ENCODE measurements at places on chromosomes 1 and 21.

DNA sequence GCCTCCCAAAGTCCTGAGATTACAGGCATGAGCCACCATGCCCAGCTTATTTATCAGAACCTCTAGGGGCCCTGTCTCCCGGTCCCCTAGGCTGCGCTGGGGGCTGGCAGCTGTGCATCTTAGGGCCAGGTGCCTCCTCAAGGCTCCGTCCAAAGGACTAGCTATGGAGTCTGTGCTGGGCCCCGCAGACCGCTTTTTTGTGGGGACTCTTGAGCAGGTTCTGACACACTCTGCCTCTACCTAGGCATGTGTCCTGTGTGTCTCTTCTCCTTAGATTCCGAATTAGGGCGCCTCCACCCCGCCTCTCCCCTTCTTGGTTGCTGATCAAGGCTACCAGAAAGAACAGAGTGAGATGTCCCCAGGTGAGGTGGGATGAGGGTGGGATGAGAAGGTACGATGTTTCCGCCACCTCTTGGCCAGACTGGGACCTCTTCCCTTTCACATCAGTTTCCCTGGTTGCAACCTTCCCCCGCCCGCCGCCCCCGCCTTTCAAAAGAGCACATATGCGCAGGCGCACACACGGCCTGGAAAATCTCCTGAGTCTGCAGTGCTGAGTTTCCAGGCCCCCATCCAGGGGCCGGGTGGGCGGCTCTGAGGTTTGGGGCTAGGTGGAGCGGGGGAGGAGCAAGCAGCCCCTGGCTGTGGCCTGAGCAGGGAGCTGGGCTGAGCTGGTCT, 5.0 kb upstream of the PTPN7 start:
- DNase-seq: no peak

DNA sequence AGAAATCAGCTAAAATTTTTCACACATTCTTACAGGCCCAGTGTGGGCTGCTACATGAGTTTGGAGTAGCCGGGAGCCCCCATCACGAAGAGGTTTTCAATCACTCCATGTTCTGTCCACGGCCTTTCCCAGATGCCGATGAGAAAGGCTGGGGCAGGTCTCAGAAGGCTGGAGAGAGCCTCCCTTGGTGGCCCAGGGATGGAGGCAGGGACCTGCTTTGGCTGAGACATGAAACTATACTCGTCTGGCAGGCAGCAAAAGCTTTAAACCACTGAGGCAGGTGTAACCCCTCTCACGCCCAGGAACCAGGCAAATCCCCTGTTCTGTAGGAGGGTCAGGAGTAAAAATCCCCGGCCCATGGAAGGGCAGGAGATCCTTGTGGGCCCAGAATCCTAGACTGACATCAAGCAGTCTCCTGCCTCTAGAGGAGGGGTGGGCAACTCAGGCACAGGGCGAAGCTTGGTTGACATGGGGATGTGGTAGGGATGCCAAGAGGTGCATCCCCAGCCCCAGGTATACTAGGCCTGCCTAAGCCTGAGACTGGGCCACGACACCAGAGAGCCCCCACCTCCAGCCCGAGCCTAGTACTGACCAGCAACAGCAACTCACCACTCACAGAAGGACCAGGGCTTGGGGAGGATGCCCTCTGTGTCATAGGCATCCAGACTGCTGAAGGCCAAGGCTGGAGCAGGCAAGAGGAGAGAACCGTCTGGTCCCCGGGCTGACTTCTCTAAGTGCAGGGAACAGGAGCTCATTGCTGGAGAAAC, 9.1 kb downstream of the MMEL1 start:
- DNase-seq: no peak

- DNase-seq: no peak
These were observed 329.4 kb upstream of the ESRRG start for GRCh38 chr1:217052626-217053025.

- DNase-seq: no peak
These were observed 19.8 kb upstream of the PRDM16 start for GRCh38 chr1:3049164-3049563.

DNA sequence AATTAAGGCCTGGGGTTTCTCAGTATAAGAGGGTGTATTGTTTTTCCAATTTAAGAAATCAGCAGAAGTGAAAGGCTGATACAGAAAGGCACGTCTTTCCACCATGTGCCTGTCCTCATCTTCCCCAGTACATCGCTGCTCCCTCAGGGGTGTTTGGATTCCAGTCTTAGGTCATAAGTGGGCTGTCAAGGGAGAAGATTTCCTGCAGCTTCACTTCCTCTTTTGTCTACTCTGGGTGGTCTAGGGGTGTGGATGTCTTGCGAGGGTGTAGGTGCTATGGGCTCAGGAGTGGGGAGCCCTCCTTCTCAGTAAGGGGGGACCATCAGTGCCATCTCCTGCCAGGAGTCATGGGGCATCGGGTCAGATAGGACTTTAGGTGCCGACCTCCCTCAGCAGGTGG, 999.8 kb upstream of the NCAM2 start:
- no peak for DNase-seq

DNA sequence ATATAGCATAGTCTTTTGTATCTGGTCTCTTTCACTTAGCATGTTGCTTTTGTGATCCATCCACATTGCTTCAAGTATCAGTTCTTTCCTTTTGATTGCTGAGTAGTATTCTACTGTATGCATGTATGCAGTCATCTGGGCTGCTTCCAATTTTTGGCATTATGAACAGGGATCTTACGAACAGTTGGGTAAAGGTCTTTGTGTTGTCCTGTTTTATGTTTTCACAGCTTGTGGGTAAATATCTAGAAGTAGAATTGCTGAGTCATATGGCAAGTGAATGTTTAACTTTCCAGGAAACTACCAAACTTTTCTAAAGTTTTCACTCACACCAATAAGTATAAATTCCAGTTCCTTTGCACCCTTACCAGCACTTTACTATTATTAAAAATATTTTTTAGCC, 60.9 kb downstream of the LHX4 start:
- DNase-seq: no peak

GRCh38 chr1:29311352-29312030, 75.2 kb downstream of the PTPRU start:
- no peak for DNase-seq

- peak; percentile 78 for DNase-seq
These were observed 22.0 kb upstream of the BLACAT1 start for GRCh38 chr1:205477759-205478247.

Measured in pancreas (tissue), 10 donors.